ENCODE measurements at places on chromosomes 4 and X.

DNA sequence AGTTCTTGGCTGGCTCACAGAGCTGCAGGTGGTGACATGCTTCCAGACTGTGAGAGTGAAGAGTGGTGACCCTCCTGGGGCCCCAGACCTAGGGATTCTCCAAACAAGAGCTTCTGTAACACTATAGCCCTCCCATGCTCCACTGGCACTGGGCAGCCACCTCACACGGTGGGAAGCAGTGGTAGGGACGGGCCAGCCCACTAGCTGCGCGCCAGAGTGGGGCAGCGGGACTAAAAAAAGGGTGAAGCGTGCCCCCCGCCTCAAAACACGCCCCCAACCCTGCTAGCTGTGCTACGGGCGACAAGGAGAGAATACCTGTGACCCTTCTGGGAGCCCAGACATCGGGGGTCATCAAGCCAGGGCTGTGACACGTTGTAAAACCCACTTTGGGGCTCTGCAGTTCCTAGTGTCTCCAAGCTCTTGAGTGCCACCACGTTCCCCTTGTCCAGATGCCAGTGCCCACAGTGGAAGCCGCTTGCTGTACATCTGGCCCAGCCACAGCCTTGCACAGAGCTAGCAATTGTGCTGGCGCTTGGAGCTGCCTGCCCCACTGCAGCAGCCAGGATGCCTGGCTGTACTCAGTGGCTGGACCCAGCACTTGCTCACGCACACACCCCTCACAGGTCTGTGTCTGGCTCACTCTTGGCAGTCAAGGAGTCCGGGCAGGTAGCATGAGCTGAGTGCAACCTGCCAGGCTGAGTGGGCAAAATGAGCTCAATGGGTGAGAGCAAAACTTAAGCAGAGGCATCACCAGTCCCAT is 100.0 kb downstream of the DCAF12L2 start:
- DNase-seq: no peak

- DNase-seq: no peak
These were observed 27.1 kb upstream of the MAP9 start for GRCh38 chr4:155403886-155404285.

DNA sequence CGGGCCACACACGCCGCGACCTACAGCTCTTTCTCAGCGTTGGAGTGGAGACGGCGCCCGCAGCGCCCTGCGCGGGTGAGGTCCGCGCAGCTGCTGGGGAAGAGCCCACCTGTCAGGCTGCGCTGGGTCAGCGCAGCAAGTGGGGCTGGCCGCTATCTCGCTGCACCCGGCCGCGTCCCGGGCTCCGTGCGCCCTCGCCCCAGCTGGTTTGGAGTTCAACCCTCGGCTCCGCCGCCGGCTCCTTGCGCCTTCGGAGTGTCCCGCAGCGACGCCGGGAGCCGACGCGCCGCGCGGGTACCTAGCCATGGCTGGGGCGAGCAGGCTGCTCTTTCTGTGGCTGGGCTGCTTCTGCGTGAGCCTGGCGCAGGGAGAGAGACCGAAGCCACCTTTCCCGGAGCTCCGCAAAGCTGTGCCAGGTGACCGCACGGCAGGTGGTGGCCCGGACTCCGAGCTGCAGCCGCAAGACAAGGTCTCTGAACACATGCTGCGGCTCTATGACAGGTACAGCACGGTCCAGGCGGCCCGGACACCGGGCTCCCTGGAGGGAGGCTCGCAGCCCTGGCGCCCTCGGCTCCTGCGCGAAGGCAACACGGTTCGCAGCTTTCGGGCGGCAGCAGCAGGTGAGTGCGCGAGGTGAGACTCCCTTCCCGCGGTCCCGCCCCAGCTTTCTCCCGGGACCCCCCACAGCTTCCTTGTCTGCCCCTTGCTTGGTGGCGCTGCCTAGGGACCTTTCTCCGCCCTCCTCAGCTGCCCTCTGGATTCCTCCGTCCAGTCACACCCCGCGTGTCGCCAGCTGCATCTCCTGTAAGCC is 678 bp downstream of the BMP3 start:
- no peak for DNase-seq

DNA sequence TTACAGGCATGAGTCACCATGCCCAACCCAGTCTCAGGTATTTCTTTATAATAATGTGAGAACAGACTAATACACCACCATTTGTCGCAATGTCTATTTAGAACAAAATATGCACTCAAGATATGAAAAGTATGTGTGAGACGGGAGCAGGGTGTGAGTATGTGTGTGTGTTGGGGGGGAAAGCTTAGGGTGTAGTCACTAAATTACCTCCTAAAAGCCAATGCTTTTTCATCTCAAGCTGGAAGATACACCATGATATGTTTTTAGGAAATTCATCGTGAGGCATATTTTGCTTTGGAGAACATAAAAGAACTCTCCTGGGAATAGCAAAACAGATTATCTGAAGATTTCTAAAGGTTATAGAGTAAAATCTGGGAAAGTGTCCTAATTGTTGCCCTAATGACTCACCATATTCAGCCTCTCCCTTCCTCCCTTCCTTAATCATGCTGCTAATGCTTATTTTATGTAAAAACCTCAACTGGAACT is 262.7 kb downstream of the PDHA2 start:
- no peak for DNase-seq

DNA sequence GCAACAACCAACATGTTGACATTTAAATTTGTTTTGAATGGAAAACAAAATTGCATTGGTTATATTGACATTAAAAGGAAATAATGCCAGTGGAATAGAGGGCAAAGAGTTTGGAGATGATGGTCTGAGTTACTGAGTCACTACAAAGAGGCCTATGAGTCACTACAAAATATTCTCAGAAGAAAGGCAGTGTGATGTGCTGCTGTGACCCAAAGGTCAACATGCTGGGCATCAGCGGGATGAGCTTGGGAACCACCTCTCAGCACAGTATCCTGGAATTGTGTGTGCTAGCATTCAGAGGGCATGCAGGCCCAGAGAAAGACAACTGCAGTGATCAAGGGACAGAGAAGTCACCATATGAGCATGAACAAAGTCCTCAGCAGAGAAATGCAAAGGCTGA is 2.8 kb downstream of the CMC4 start:
- no peak for DNase-seq

Data from activated CD4-positive, alpha-beta memory T cell treated with anti-CD3 and anti-CD28 coated beads, Interleukin-2, amount 10 ng/mL, durations not matched to agents 7 days and 5 days (primary cell).